NCI-H2029 treated with DMSO at 0.1 percent for 48 hours (cell line): ENCODE measurements at places on chromosomes 16 and 17.
A peak's percentile ranks its signal among the peaks of the same experiment; 100 is the strongest.

GRCh38 chr16:31196324-31197088, 6.1 kb downstream of the PYCARD start:
- no peak for DNase-seq

DNA sequence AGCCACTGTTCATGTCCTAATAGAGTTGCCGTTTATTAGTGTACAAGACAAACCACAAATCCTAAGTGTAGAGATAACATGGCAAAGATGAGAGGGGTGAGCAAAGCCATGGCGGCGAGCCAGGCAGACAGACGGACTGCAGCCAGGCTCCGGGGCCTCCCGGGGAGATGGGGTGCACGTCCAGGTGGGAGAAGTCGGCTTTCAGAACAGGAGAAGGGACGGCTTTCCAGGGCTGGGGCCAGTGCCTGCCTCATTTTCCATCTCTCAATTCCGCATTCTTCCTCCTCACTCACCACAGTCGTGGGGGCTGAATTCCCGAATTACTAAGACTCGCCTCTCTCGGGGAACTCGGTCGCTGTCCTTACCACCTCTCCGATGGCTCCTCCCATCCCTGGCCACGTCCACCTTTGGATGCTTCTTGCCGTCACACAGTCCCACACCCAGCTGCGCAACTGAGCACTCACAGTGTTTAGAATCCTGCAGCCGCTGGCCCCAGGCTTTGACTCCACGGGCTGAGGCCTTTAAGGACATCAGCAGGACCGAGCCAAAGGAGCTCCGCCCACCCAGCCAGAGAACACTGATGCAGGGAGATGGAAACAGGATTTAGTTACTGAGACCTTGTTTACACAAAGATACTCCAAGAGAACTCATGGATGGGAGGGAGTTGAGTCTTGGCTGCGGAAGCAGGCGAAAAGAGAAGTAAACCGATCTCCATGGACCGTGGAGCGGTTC, 59.7 kb downstream of the RNF112 start:
- DNase-seq: peak; percentile 11

DNA sequence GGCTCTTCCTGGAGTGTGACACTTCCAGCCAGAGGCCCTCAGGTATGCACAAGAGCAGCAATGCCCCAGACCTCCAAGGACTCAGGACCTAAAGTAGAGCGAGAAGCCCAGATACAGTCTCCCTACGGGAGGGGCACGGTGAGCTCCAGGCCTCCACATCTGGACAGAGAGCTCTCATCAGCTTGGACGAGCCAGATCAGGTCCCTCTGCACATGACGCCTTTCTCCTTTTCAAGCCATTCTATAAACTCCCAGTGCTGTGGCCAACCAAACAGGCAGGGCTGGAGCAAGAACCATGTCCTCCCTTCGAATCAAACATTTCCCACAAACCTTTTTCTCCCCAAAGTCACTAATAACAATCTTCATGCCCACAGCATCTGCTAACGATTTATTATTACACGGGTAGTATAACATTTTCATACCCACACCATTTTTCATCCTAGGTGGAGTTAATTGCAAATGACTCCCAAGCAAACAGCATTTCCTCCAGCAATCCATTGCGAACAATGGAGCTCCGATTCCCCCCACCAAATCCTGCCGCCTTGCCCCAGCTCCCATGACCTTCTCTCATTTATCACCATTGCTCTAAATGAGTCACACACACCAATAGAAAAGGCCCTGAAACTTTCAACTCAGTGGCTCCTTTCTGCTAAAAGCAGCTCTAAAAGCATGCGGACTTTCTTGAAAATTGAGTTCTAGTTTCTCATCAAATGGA, 24.2 kb upstream of the NLRP1 start:
- DNase-seq: no peak

DNA sequence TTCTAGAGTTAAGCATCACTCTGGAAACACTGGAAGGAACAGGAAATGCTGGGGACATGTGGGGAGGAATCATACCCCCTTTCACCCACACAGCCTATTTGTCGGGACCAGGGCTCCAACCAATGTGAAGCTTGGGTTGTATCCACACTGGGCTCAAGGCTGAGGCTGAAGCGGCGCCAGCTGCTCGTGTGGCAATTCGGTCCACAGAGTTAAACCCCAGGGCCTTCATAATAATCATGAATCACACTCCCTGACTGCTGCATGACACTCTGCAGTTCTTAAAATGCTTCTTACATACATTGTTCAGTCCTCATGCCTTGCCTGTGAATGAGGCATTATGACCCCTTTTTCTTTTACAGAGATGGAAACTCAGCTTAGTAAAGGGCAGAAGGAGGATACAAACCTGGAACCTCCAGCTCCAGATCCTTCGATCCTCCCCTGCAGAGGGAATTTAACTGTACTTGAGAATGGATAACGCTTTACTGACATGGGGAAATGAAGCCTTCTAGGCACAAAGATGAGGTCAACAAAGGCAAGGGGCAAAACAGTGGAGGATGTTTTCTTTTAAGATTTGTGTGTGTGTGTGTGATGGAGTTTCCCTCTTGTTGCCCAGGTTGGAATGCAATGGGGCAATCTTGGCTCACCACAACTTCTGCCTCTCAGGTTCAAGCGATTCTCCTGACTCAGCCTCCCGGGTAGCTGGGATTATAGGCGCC, 72.7 kb downstream of the SOX9 start:
- DNase-seq: no peak

DNA sequence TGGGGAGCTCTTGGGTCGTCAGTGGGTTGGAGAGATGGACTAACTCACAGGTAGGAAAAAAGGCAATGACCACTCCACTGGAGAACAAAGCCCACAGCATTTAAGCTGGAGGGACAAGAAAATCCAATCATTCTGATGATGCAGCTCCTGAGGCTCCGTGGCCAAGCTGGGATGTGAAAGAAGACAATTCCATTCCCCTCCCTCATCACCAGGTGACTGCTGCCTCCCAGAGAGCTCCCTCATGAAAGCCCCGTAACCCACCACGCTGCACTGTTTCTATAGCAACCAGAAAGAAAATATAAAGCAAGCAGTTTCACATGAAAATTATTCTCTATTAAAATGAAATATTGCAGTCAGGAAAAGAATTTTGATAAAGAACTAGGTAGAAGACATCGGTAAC, 15.2 kb downstream of the ANKRD11 start:
- no peak for DNase-seq

DNA sequence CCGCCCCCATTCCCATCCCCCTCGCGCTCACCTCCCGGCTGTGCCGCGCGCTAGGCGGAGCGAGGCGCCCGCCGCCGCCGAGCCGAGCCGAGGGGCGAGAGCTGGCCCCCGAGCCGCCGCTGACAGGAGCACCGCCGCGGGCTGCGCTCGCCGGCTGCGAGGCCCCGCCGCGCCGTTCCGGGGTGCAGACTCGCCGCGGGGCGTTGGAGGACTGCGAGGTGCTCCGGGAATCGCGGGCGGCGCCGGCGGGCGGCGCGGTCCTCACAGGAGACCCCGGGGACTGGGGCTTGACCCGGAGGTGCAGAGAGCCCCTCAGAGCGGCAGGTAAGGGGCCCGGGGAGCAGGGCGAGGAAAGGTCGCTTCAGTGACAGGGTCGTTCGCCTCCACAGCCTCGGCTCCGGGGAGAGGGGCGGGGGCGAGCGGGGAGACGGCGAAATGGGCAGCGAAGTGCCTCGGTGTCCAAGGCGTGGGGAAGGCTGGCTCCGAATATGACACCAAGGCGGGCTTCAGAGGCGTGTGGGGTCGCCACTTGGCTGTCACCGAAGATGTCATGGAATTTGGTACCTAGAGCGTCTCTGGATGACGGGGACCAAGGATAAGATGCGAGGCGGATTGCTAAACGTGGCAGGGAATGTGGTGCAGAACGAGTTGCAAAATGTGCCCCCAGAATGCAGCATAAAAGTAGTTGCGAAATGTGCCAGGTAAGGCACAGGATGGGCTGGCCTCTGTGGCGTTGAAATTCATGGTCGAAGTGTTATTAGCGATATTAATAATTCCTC, 580 bp downstream of the TANC2 start:
- DNase-seq: no peak

GRCh38 chr17:1873418-1873817, 43.6 kb downstream of the RPA1 start:
- DNase-seq: no peak

DNA sequence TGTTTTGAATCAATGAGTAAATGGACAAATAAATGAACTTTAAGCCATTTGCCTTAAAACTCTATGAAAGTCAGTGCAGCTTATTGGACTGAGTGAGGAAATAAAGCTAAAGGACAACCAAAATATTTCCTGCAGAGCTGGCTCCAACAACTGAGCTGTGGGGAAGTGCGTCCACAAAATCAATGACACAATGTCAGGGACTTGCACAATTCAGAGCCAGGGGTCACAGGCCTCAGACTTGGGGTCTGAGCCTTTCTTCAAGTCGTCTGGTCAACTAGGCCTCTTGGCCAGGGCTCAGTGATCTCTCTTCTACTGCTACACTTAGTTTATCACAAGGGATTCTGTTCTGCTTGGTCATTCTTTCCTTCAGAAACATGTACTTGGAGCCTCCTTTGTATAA, 26.2 kb upstream of the RHBDL3 start:
- no peak for DNase-seq

GRCh38 chr16:48447940-48448536, 62.8 kb upstream of the SIAH1 start:
- DNase-seq: no peak

DNA sequence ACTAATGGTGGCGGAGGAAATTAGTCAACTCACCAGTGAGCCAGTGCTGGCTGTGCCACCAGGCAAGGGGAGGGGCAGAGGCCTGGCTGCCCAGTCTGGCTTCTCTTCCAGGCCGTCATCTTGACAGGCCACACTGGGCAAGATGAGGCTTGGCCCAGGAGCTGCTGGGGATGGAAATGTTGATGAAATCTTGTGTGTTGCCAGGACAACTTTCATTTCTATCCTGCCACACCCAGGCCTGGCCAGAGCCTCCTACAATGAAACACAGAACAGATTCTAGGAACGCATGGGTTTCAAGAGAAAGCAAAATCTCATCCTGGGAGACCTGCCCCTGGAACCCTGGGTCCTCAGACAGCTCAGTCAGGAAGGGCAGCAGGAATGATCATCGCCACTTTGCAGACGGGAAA, 9.3 kb downstream of the HEXIM2 start:
- no peak for DNase-seq

DNA sequence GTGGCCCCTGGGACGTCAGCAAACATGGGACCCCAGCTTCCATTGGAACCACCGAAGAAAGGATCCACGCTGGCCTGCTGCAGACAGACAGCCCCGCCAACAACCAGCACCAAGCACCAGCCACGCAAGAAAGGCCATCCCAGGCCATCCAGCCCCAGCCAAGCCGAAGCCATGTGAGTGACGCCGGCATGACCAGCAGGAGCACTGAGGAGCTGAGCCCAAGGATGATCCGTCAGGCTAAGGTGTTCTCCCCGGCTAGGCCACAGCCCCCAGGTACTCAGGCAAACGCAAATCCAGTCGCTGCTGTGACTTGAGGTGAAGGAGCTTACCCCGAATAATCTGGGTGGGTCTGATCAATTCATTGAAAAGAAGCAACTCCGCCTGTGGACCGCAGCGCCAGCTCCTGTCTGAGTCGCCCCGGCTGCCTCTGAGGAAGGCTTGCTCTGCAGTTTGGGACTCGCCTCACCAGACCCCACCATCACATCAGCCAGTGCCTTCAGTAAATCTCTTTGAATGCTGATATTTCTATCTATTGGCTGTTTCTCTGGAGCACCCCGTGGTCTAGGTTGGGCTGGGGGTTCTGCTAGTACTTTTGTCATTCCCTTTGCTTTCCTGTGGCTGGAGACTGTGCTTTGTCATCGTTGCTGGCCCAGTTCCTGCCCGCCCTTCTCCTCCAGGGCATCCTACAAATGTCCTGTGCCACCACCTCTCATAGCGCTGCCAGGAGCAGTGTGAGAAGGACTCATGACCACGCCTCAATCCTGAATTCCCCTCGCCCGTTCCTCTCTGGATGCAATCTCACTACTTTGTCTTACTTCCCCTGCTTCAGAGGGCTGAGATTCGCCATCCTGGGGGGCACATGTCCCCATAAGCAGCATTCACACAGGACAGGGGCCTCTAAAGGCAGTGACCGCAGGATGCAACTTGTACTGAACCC, 8.1 kb upstream of the CBX2 start:
- DNase-seq: no peak

GRCh38 chr17:42845918-42846593, 1.7 kb downstream of the AOC2 start:
- DNase-seq: no peak

DNA sequence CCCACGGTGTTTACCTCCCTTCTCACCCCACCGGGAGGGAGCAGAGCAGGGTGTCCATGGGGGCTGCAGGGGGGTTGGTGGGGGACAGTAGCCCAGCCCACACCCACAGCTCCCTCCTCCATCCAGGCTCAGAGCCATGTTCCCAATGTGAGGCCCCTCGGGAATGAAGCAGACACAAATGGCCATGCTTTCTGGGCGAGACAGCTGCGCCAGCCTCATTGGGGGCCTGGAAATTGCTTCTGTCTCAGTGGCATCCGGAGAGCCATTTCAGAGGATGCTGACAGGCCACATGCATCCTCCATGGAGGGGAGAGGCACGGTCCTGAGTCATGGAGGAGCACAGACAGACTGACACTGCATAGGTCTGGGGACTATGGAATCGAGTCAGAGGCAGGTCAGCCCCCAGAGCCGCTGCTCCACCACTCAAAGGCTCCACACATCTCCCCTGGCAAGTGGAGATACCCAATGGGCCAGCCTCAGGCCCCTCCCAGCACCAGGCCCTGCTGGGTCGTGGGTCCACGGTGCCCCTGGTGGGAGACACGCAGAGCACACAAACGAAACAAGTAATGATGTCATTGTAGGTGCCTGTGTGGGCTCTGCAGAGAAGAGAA, 59.6 kb upstream of the ENPP7 start:
- no peak for DNase-seq

- no peak for DNase-seq
Observed at GRCh38 chr16:47627085-47627639, 166.0 kb downstream of the PHKB start.

DNA sequence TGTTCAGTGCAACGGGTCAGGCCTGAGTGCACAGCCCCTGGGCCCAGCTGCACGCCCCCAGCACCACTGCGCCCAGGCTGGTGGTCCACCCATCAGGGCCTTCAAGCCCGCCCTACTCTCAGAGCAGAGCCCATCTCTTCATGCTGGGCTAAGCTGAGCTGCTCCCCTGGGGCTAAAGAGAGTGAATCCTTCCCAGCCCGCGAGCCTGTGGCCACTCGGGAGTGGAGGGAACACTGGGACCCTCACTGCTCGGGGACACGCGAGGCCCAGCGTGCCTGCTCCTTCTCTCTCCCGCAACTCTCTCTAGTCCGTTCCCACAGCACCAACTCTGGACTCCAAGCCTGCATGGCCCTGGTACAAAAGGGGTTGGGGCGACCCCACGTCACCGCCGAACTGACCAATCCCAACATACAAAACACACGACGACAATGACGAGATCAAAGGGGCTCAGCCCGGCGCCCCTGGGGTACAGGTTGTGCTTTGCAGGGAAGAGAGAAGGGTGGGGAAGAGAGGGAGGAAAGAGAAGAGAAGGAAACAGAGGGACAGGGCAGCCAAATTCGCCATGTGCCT, 4.1 kb upstream of the SIRT7 start:
- no peak for DNase-seq

GRCh38 chr17:31144428-31144827, 49.7 kb downstream of the NF1 start:
- DNase-seq: no peak
